Suppressor macrophage treated with lipopolysaccharide for 4 hours (primary cell): ENCODE measurements at places on chromosomes 5 and 9.

- DNase-seq = peak; percentile 50
Measured at GRCh38 chr9:115591584-115591984, 473.6 kb upstream of the TNC start.

DNA sequence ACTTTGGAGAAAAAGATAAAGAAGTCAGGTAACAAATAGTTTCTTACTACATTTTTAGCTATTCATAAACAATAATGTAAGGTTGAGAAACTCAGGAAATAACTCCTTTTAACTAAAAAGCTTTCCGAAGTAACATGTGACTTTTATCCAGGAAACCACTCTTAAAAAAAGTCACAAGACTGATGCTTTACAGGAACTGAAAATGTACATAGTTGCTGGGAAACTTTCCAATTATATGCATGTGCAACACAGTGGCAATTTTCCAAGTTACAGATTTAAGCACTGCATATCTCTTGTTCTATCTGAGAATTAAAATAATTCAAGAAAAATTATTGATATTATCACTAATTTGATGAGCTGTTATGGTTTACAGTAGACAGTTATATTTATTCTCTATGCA lies 105.2 kb downstream of the CDH10 start:
- peak; percentile 86 for DNase-seq

DNA sequence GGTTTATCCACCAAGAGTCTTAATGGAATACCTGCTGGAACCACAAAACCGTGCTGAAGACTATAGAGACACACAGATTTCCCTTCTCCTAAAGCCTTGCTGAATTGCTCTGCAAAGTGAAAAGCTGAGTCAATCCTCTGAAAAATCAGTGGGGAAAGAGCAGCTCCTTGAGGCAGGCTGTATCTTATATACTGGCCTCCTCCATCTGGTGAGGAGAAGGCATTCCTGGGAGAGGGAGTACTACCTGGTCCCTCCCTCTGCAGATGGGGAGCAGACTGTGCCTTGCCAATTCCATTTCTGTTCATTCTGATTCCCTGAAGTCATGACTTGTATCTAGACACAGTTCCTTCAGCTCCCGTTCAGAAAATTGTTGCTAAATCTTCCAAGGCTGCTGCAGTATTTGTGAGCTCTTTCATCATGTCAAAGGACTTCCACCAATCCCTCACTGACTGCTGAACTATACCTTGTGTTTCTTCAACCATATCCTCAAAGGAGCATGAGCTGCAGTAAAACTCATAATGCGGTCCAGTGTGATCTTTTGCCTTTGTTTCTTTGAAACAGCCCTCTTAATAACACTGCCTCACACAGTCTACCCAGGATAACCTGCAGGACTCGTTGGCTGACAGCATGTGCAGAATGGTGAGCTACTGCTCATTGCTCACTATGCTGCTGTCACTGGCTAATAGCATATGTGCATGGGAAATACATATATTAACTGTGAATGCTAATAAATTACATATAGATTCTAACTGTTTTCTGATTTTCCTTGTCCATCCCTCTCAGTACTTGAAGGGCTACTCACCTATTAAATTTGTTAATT lies 84.5 kb downstream of the FOXD1 start:
- DNase-seq = no peak

- DNase-seq = no peak
Measured at GRCh38 chr5:126959188-126959587, 71.2 kb downstream of the MARCHF3 start.

- DNase-seq = no peak
Measured at GRCh38 chr5:43316421-43316820, 3.2 kb upstream of the HMGCS1 start.

DNA sequence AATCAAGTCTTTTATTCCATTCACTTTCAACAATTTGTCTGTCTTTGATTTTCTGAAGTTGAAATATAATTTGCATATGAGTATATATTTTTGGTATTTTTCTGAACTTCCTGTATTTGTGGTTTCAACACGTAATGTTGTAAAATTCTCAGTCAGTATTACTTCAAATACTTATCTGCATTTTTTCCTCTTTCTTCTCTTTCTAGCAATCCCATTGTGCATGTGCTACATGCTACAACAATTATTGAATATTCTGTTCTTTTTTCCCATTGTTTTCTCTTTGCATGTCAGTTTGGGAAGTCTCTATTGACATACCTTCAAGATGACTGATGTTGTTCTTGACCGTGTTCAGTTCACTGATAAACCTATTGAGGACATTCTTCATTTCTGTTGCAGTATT lies 5.6 kb upstream of the ANKRD18A start:
- DNase-seq = peak; percentile 5

DNA sequence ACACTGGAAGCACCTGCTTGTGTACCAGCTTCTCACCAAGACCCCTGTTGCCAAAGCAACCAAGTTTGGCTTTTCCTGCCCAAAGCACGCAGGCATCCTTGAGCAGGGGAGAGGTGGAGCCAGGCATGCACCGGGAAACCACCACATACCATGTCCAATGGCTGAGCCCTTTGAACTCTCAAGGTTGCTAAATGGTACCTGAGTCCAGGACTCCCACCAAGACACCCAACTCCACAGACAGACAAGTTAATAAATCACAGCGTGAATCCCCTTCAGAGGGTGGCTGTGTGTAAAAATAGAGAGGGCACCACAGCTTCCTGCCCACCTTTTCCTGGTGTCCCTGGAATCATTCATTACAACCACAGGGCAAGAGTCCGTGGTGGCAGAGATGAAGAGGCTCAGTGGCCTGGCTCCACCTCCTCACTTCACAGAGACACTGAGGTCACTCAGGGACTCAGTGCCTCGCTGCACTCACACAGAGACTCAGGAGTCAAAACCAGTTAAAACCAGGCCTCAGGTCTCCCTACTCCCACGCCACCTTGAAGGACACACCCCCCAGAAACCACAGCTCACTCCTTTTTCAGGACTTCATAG lies 143.7 kb downstream of the C5orf15 start:
- no peak for DNase-seq

DNA sequence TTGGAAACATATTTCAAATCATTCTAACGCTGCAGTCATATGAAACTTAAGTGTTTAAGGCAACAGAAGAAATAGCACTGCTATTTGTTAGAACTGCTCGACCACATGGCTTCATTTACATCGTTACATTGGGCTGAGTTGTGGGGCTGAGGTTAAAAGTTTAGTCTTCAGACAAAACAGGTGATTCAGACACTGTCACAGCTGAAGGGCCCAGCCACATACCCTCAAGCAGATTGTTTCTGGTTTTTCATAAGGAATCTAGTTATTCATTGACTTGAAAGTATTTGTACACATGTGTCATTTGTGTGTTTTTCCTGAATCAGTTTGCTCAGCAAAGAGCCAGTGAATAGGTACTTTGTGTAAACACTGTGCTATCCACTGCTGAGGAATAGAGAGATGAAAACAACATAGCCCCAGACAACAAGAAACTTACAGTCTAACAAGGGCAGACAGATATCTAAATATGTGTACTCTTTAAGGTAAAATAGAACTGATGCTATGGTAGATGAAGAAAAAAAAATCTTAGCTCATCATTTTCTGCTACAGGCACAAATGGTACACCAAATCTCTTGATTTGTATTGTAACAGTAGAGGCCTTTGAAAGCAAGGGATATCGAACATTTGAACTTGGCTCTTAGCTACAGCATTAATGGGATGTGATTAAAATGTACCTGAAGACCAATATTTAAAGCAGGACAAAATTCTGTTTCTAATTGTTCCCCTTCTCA lies 357.6 kb upstream of the RPS23 start:
- no peak for DNase-seq

- no peak for DNase-seq
Measured at GRCh38 chr5:125202871-125203438, 456.5 kb upstream of the ZNF608 start.

DNA sequence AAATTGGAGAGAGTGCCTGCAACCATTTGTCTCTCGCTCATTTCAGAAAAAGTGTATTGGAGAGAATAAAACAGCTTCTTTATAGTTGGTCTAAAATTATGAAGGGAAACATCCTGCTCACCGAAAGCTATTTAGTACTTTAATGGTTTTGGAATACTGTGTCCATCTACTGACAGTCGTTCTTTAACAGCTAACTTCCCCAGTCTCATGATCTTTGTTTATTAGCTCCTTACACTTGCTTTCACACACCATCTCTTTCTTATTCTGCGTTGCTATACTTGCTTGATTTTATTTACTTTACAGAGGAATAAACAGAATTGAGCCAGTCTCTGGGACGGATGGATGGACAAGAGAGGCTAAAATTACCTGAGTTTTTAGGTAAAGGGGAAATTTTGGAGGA lies 229.3 kb downstream of the CCDC171 start:
- DNase-seq = no peak

GRCh38 chr5:42043400-42043799 lies 118.3 kb downstream of the FBXO4 start:
- DNase-seq = no peak

DNA sequence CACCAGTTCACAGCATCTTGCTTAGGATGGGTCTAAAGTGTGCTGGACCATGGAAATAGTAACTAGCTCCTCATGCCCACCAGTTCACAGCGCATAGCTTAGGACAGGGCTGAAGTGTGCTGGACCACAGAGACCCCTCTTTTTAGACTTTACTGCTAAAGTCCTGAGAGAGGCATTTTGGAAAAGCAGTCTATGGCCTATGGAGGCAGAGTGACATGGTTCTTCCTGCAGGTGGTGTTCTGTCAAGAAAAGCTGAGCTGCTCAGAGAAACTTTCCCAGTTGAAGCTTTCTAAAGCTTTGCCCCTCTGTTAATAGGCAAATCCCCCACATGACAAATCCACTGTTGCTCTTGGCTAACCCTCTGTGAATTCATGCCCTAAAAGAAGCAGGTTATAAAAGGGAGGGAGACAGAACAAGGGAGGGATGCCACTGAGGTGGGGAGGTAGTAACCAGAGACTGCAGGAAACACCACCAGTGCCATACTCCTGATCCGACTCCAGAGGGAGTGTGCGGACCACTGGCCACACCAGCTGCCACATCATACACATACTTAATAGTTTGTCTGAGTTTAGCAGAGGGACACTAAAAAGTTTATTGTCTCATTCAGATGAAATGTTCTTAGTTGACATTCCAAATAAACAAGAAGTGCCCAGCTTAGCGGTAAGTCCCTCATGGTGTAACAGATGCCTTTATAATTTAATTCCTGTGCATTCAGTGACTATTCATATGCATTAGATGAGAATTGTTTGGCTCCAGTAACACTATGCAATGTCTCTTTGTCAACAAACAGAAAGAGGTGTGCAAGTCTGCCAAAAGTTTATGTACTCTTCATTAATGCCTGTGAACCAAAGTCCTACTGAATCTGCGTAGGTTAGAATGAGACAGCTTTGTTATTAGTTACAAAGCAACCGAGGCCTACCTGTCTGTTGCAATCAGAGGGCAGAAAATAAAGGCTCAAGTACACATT lies 236.2 kb upstream of the NFIL3 start:
- DNase-seq = no peak

GRCh38 chr9:11457825-11458790 lies 845.3 kb upstream of the PTPRD start:
- DNase-seq = no peak

GRCh38 chr5:149264439-149265067 lies 7.1 kb upstream of the AFAP1L1 start:
- no peak for DNase-seq

DNA sequence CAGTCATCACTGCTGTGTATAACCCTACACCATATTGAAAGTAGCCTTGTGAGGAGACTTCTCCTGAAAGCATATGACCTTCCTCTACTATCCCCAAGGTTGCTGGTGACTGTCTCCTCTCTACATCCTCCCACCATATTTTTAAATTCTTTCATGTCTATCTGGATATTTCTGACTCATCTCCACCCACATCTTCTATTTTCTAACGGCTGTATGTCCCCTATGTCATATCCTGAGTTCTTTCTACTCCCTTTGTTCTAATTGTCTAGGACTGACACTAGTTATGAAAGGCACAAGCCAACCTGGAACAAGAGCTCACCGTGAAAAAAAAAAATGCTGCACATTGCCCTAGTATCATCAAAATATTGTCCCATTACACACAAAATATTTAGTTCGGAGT lies 218.3 kb upstream of the ZNF462 start:
- no peak for DNase-seq

DNA sequence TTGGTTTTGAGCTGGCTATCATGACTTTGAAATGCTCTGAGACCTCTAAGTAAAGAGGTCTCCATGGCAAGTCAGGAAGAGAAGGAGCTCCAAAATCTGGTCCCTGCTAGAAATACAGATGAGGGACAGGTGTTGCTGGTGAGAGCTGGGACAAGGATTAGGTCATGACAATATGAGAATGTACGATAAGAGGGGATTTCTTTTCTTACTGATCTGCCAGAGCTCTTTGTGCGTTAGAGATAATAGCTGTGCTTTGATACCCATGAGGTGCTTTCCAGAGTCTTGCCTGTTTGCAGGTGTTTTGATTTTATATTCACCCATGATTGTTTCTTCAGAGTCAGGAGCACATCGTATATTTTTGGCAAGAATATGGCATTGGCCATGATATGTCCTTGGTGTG lies 56.5 kb downstream of the ANKRD33B start:
- no peak for DNase-seq

DNA sequence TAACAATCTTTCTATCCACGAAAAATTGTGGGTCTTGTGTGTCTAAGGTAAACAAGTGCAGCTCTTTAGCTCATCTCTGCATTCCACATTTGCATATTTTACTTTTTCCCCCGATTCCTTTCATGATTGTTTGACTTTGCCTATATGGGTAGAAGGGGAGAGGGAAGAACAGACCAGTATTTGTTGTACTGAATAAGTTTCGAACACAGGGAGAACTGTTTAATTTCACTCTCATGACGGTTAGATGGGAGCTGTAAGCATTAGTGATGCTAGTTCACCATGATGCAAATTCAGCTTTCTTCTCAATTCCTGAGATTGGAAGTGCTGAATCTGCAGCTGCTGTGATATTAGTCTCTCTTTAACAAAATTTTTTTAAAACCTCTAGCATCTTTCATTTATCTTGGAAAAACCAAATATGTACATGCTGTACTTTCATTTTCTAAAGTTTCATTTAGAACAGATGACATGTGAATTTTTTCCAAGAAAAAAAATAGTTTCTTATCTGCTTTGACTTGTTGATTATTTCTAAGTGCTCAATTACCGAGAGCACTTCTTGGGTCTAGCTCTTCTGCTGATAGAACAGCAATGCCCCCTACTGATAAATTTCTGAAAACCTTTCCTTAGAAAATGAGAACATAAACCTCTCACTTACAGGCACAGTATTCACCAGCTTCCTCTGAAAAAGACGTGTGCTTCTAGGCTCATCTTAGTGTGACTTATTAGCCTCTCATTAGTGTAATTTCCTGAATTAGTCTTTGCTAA lies 149.5 kb downstream of the BAAT start:
- peak; percentile 3 for DNase-seq

- DNase-seq = no peak
Measured at GRCh38 chr9:129568560-129569501, 52.1 kb downstream of the C9orf50 start.

GRCh38 chr9:100087218-100087617 lies 11.6 kb downstream of the ERP44 start:
- no peak for DNase-seq

DNA sequence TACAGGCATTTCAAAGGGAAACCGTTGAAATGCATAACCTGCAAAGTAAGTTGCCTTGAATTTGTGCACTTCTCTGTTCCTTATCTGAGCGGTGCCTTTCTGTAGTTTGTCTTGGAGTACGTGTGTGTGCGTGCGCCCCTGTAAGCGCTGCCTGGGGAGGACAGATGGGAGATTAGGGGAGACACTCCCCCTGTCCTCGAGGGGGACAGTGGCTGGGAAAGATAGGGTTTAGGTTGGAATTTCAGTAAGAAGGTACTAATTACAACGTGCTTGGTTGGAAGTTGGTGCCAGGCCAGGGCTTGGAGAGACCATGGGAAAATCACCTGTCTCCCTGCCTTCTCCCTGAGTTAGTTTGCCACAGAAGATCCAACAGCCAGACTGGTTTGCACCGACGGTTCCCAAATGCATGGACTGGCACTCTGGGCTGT lies 73.2 kb downstream of the PIK3R1 start:
- no peak for DNase-seq
